PC-3 (cell line): ENCODE measurements at places on chromosomes 3 and 15. TPM values are rescaled to one million over a fixed set of nuclear protein-coding genes. Genes with fewer than 3 reads are reported as not detected.

GRCh38 chr3:39150148-39150802 is 3.1 kb downstream of the CSRNP1 start:
- peaks cover 64% of the 10 kb centered on the region for H3K4me1 ChIP-seq
- H3K27me3 ChIP-seq, result no peaks in the 10 kb centered on the region
- peak overlapping the region; percentile 90 for H3K27ac ChIP-seq
- peak overlapping the region; percentile 82 for H3K4me3 ChIP-seq
- H3K36me3 ChIP-seq, result peaks cover 13% of the 10 kb centered on the region

GRCh38 chr3:119302697-119303551 is 8.7 kb downstream of the ARHGAP31 start:
- DNase-seq, result peak; percentile 19
- H3K4me3 ChIP-seq, result no peak overlapping the region
- H3K36me3 ChIP-seq, result no peaks in the 10 kb centered on the region
- no peak overlapping the region for H3K27ac ChIP-seq
- H3K27me3 ChIP-seq, result no peaks in the 10 kb centered on the region
- H3K4me1 ChIP-seq, result peaks cover 19% of the 10 kb centered on the region

The TARS3 gene
- 5.4 and 8.1 TPM in 2 replicates for total RNA-seq

GRCh38 chr15:80997692-80998091 is 3.0 kb upstream of the TLNRD1 start:
- H3K36me3 ChIP-seq, result no peaks in the 10 kb centered on the region
- no peaks in the 10 kb centered on the region for H3K27me3 ChIP-seq
- H3K4me3 ChIP-seq, result no peak overlapping the region
- H3K4me1 ChIP-seq, result peaks cover 11% of the 10 kb centered on the region

DNA sequence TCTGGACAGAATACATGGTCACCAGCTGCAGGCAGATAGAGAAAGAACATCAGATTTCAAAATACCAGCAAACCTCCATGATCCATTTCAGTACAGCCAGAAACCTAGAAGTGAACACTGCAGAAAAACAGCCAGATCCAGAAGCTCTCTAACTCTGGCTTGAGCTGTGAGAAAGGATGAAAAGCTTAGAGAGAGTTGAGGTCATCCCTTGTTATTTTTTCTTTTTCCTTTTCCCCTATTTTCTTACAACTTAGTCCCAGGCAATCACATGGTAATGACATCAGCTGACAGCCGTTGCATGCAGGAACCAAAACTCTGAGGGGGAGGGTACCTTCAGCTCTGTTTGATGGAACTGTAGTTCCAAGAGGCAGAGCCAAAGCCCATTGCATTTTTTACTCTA is 113.2 kb downstream of the TCF12 start:
- H3K27ac ChIP-seq, result no peak overlapping the region
- H3K27me3 ChIP-seq, result no peaks in the 10 kb centered on the region
- no peak overlapping the region for H3K4me3 ChIP-seq
- H3K4me1 ChIP-seq, result peaks cover 3% of the 10 kb centered on the region; the same call in 1 of the 2 replicates

GRCh38 chr3:66037986-66038369 is 740 bp downstream of the MAGI1 start:
- H3K4me1 ChIP-seq, result peaks cover 6% of the 10 kb centered on the region; the same call in 1 of the 2 replicates
- H3K27ac ChIP-seq, result 0 out of 2 replicates have a peak overlapping the region, but pooled peaks have one; percentile 40
- H3K27me3 ChIP-seq, result no peaks in the 10 kb centered on the region
- no peak for DNase-seq
- no peaks in the 10 kb centered on the region for H3K36me3 ChIP-seq
- peak overlapping the region; percentile 84 for H3K4me3 ChIP-seq
